Endothelial cell (in vitro differentiated cells): ENCODE measurements at places on chromosomes 5 and 9. TPM values are rescaled to one million over a fixed set of nuclear protein-coding genes. Genes with fewer than 3 reads are reported as not detected.
A peak's percentile ranks its signal among the peaks of the same experiment; 100 is the strongest.

Gene TRPM3
- 0.54 TPM for total RNA-seq

Gene IPO11
- 96.0 TPM for total RNA-seq

Gene BNIP1
- 10.3 TPM for total RNA-seq

Gene BTNL8
- 0.59 TPM for total RNA-seq

Gene COL23A1
- total RNA-seq: 75.2 TPM

Gene SIT1
- total RNA-seq: not detected

Gene OR4F3
- not detected for total RNA-seq

Gene WDR31
- total RNA-seq: 0.95 TPM

Gene ARRDC3
- 40.6 TPM for total RNA-seq

Gene CDC14B
- total RNA-seq: 21.4 TPM

Gene SEMA5A
- 31.1 TPM for total RNA-seq

Gene ERGIC1
- total RNA-seq: 67.1 TPM

GRCh38 chr9:125995706-125996105, 248.5 kb downstream of the PBX3 start:
- no peak for DNase-seq

GRCh38 chr5:154628685-154629084, 126.5 kb upstream of the LARP1 start:
- no peak for DNase-seq

GRCh38 chr5:15442193-15442570, 57.8 kb upstream of the FBXL7 start:
- no peak for DNase-seq

DNA sequence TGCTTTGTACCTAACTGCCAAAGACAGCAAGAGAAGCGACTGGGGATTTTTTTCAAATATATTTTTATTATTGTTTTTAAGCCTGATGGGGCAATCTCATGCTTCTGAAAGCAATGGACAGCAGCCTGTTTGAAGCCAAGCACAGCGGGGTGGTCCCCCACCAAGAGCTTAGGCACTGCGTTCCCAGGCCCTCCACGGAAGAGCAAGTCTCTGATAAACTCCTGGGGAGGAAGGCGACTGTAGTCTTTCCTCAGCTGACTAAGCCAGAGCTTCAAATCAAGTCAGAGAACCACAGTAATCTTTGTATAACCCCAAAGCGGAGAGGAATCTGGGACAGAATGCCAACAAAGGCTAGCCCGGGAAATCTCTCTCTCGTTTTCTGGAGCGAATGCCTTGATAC, 54.4 kb downstream of the ARSB start:
- DNase-seq: no peak

- no peak for DNase-seq
Observed at GRCh38 chr9:132602207-132602606, 19.8 kb downstream of the BARHL1 start.

DNA sequence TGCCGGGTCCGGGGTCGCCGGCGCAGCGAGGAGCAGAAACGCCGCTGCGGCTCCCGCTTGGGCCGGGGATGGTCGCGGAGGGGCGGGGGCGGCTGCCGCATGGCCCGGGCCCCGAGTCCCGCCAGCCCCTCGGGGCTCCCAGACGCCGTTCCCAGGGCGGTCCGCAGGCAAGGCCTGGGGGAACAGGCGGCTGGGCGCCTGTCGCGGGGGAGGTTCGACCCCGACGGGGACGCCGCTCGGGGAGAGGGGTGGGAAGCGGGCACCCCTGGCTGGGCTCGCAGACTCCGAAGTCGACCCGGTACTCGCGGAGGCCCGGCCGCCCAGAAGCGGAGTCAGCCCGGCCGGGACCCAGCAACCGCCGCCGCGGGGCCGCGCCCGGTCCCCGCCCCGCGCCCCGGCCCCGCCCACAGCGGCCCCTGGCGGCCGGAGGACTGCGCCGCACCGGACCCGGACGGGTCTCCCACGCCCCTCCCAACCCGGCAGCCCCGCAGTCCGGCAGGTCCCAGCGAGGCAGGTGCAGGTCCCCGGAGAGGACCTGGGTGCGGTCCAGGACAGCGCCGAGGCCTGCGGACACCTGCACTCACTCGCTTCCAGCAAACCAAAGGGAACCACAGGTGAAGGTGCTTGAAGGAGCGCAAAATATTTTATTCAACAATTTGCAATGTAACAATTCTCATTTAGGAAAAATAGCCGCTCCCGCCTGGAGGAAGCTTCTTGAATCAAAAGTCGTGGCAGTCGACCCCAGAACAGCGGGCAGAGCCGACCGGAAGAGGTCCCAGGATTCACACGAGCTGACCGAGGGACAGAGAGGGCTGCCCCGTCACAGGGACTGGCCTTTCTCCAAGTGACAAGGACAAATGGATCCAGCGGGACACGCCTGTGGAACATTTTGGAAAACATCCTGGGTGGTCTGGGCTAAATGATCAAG, at the start of gene INPP5E:
TSS of gene INPP5E (minus strand) at position 365 of the 928 bp plus-strand sequence. CDS start 426 bp downstream, outside the sequence.
- peak; percentile 93 for DNase-seq

DNA sequence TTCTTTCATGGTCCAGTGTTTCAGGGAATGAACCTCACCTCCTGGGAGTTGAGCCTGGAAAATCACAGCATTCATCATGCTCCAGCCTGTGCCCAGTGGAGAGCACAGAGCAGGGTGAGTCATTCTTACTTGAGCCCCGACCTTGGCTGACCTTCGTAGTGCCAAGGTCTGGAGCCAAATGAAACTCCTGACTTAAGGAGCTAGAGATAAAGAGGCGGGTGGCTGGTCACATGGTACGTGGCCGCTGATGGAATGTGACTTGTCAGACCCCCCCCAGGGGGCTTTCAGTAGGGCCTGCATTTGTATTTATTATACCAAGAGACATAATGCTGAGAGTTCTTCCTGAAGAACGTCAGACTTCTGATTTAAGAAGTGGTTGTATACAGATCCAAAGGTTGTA, 15.0 kb upstream of the PIP5K1B start:
- no peak for DNase-seq

GRCh38 chr5:122690266-122690665, 84.6 kb upstream of the SNX2 start:
- DNase-seq: no peak

DNA sequence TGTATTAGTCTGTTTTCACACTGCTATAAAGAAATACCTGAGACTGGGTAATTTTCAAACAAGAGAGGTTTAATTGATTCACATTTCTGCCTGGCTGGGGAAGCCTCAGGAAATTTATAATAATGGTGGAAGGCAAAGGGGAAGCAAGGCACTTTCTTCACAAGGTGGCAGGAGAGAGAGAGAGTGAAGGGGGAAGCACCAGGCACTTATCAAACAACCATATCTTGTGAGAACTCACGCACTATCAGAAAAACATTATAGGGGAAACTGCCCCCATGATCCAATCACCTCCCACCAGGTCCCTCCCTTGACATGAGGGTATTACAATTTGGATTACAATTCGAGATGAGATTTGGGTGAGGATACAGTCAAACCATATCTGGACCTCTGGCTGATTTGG, 34.7 kb downstream of the ADRB2 start:
- no peak for DNase-seq

DNA sequence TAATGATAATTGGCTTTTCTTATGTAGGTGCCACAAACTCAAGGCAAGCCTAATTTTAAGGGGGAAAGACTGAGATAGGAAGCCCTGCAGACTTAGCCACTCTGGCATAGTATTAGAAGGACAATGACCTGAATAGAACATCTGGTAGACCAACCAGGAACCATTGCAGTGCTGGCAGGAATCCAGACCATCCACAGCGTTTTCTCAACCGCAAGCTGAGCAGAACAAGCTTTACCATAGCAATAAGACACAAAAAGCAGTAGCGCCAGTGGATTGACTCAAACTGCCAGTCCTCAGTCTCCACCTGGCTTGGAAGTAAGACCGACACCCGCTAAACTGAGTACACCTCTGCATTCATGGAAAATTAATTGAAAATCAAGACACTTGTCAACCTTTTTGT, 141.3 kb upstream of the LPAR1 start:
- no peak for DNase-seq

GRCh38 chr9:98970532-98971041, 26.9 kb downstream of the COL15A1 start:
- DNase-seq: no peak

- DNase-seq: no peak
Observed at GRCh38 chr5:66516550-66516949, 79.6 kb upstream of the MAST4 start.

GRCh38 chr5:78691084-78691960, 42.8 kb upstream of the LHFPL2 start:
- DNase-seq: no peak

GRCh38 chr5:134609232-134609851, 23.3 kb downstream of the SAR1B start:
- DNase-seq: no peak

DNA sequence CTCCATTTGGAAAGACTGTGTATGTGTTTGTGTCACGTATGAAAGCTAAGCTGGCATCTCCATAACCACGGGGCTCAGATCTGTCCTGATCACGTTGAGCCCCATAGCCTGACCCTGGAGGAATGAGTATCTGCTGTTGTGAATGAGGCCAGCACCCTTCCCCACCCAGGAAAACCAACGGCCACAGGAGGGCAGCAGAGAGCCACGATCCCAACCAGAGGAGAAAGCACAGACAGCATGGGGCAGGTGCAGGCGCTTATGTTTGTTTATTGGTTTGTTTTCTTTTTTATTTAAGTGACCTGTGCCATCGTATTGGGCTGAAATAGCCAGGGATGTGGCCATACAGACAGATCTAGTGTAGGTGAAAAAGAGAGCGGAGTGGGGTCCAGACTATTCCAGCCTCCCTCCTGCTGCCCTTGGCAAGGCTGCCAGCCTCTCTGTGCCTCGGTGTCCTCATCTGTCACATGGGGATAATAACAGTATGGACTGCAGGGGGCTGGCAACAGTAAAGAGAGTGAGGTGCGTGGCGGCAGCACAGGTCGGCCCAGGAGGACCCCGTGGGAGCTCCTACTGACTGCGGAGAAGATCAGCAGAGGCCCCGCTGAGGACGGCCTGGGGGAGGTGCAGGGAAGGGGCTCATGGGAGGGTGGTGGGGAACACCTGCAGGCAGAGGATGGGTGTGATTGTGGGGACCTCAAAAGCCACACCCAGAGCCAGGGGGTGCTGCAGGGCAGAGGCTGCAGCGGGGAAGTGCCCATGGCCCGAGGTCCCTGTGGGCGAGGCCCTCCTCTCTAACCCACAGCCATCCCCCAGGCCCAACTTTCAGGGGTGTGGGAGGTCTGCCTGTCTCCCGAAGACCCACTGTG, 12.1 kb downstream of the OR2V2 start:
- DNase-seq: peak; percentile 68

- DNase-seq: no peak
Observed at GRCh38 chr5:123907349-123907748, 395.4 kb downstream of the CSNK1G3 start.

DNA sequence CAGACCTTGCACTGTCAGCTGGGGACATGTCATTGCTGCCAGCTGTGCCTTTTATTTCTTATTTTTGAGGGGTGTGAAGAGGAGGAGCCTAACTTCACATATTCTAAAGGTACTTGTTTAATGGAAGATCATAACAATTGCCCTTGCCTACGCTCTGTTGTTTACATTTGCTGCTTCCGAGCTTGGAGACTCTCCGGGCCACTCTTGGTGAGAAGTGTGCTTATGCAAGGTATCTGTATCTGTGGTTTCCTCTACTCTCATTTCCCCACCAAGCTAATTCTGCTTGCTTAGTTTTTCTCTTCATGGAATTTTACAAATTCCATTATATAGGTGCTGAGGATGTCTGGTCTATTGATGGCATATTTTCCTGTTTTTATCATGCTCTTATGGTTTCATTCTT, 105.3 kb downstream of the RASGRF2 start:
- DNase-seq: no peak

GRCh38 chr5:77859306-77859705, 83.2 kb upstream of the TBCA start:
- DNase-seq: no peak

DNA sequence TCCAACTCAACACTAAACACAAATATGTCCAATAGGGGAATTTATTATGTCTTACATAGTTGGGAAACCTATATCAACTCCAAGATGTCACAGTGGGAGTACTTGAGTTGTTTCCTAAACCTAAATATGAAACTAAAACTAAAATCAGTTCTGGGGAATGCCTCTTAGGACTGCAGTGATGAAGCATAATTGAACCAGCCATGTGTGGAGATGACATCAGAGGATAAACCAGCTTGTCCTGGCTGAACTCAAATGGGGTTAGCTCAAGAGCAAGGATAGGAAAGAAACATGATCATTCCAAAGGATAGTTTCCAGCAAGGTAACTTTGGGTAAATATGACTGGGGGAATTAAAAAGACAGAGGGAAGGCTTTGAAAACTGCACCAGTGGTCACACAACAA, 88.9 kb upstream of the PLPPR1 start:
- no peak for DNase-seq

GRCh38 chr9:129624947-129625346, 1.0 kb upstream of the NTMT1 start:
- DNase-seq: no peak

GRCh38 chr5:80790698-80791097, 135.9 kb upstream of the DHFR start:
- DNase-seq: no peak

DNA sequence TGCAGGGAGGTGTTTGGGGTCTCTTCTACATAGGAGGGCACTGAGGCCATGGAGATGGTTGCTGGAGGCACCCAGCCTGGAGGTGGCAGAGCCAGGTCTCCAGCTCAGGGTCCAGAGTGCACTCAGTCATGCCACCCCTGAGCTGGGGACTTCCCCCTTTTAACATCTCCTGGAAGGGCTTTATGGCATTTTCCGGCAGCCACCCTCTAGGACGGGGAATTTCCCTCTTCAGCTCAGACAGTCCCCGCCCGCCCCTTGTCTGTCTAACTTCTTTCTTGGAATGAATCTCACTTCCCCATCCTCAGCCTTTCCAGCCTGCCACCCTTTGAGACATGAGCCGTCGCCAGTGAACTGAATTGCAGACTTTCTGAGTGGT, 49.9 kb downstream of the COL15A1 start:
- no peak for DNase-seq

GRCh38 chr9:133090187-133090586, 28.4 kb downstream of the CEL start:
- no peak for DNase-seq

- no peak for DNase-seq
Observed at GRCh38 chr5:76363352-76364225, 39.5 kb upstream of the IQGAP2 start.
